ENCODE measurements at places on chromosomes 7 and 10. TPM values are rescaled to one million over a fixed set of nuclear protein-coding genes. Genes with fewer than 3 reads are reported as not detected.

The PRTFDC1 gene
- total RNA-seq, result 3.8 TPM

The SMO gene
- 82.9 TPM for total RNA-seq

The TMEM273 gene
- not detected for total RNA-seq

The ENTPD1 gene
- total RNA-seq, result 1.1 TPM

The MRLN gene
- not detected for total RNA-seq

The CPVL gene
- 49.5 TPM for total RNA-seq

DNA sequence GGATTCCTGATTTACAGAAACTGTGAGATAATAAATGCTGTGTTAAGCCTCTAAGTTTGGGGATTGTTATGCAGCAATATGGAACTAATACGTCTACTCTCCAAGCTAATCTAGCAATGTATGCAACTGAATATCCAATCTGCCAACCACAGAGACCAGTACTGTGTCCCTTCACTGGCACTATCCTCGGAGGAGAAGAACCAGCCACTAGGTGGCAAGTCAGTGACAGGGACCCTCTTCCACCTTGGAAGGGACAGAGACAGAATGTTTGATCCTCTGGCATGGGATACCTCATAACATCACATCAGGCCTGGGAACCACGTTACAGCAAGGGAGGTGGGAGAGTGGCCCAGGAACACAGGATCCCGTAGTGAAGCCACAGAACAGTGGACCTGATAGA, 96.4 kb downstream of the CREM start:
- DNase-seq, result no peak
- H3K36me3 ChIP-seq, result no peaks in the 10 kb centered on the region
- H3K4me1 ChIP-seq, result peaks cover 18% of the 10 kb centered on the region
- H3K27me3 ChIP-seq, result no peaks in the 10 kb centered on the region

DNA sequence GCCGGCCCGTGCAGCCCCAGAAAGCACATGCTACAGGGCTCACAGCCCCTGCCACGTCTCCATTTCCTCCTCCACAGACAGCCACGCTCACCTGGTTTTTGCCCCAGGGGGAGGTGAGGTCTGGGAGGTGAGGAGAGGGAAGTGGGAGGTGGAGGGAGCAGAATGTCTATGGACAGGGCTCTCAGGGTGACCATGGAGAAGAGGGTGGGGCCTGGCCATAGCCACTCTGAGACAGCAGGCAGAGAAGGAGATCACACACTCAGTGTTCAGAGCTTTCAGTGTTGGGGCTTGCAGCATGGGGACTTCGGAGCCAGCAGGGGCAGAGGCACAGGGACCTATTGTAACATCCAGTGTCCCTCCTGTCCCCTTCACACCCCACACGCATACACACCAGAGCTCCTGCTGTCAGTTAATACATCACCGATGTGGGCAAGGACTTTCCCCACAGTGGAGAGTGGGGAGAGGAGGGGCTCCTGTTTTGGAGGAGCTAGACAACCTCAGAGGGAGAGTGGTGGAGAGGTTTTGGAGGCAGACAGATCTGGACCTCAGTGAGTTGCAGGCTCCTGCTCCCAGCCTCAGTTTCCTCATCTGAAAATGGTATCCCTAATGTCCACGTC, 14.4 kb downstream of the WDFY4 start:
- no peaks in the 10 kb centered on the region for H3K36me3 ChIP-seq
- peak; percentile 9 for DNase-seq
- no peak overlapping the region for H3K4me3 ChIP-seq
- H3K27ac ChIP-seq, result no peak overlapping the region

- no peaks in the 10 kb centered on the region for H3K36me3 ChIP-seq
- no peak for DNase-seq
- no peak overlapping the region for H3K4me3 ChIP-seq
- H3K4me1 ChIP-seq, result no peaks in the 10 kb centered on the region
Measured at GRCh38 chr7:137564677-137565076, 221.1 kb upstream of the PTN start.

DNA sequence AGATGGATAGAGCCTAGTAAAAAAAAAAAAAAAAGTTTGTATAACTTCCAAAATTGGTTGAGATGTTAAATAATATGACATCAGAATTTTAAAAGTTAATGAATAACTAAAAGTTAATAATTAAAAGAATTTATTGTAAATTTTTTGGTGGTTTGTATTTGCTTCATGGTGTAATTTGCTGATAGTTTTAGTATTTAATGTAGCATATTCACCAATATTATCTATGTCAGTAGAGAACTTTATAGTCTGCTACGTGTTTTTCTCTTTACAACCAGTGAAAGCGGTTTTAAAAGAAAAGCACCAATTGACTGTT, 51.8 kb upstream of the STEAP4 start:
- no peak for DNase-seq
- no peak overlapping the region for H3K4me3 ChIP-seq
- no peaks in the 10 kb centered on the region for H3K27me3 ChIP-seq
- H3K27ac ChIP-seq, result no peak overlapping the region
- no peaks in the 10 kb centered on the region for H3K36me3 ChIP-seq
- no peaks in the 10 kb centered on the region for H3K4me1 ChIP-seq

DNA sequence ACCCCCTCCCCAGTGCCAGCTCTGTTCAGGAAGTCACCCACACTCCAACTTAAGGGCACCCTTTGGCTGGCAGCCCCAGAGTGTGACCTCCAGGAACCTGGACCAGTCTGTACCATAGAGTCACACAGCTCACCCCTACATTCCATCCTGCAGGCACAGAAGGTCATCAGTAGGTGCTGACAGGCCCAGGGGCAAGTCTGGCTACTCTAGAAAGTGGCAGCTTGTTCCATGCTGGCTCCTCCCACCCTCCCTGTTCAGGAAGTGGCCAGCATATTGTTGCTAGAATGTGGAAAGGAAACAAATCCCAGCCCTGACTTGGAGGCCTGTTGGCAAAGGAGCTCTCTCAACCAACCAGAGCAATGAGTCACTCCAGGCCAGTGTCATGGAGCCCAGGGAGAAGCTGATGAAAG, 3.2 kb upstream of the NCOA4 start:
- H3K4me1 ChIP-seq, result peaks cover 14% of the 10 kb centered on the region
- no peak overlapping the region for H3K4me3 ChIP-seq
- no peak overlapping the region for H3K27ac ChIP-seq
- no peaks in the 10 kb centered on the region for H3K36me3 ChIP-seq
- peak; percentile 40 for DNase-seq

GRCh38 chr7:79528421-79528820, 75.0 kb upstream of the MAGI2 start:
- no peak overlapping the region for H3K27ac ChIP-seq
- H3K4me1 ChIP-seq, result no peaks in the 10 kb centered on the region
- H3K27me3 ChIP-seq, result no peaks in the 10 kb centered on the region

- peak; percentile 8 for DNase-seq
- no peak overlapping the region for H3K4me3 ChIP-seq
- H3K27ac ChIP-seq, result peak overlapping the region; percentile 24
- H3K36me3 ChIP-seq, result no peaks in the 10 kb centered on the region
Measured at GRCh38 chr10:96672481-96673175, 47.7 kb downstream of the PIK3AP1 start.

- H3K4me1 ChIP-seq, result no peaks in the 10 kb centered on the region
- H3K36me3 ChIP-seq, result no peaks in the 10 kb centered on the region
- no peak for DNase-seq
- peaks cover 54% of the 10 kb centered on the region for H3K27me3 ChIP-seq
Measured at GRCh38 chr10:132793871-132794849, 8.2 kb upstream of the NKX6-2 start.

DNA sequence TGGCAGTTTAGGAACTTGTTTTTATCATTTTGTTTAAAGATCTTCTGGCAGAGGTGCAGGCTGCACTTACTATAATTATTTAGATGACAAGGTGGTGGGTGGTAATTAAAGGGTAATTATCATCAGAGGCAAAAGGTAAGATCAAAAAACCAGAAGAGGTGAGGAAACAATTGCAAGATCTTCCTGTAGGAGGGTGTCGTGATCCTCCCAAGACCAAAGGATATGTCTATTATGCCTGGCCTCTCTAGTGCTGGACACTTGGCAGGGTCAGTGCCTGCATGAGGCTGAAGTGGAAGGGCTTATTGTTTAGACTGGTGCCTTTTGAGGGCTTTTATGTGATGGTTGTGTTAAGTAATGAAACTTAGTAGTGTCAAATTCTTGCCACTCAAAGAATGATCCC, 1.8 kb upstream of the WAPL start:
- peaks cover 26% of the 10 kb centered on the region for H3K4me1 ChIP-seq
- peak overlapping the region; percentile 77 for H3K4me3 ChIP-seq
- H3K27me3 ChIP-seq, result no peaks in the 10 kb centered on the region
- no peaks in the 10 kb centered on the region for H3K36me3 ChIP-seq

DNA sequence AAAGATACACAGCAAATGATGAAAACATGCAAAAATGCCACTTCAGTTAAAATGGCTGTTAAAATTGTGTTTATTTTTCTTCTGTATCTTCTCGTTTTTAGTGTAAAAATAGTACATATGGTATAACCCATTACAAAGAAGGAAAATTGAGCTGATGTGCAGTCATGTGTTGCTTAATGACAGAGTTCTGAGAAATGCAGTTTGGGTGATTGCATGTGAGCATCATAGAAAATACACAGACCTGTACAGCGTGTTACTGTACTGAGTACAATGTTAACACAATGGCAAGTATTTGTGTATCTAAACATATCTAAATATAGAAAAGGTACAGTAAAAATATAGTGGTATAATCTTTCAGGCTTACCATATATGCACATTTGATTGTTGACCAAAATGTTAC, 7.3 kb downstream of the DMTF1 start:
- DNase-seq, result no peak
- H3K4me3 ChIP-seq, result no peak overlapping the region
- H3K27me3 ChIP-seq, result no peaks in the 10 kb centered on the region
- H3K4me1 ChIP-seq, result peaks cover 19% of the 10 kb centered on the region
- no peak overlapping the region for H3K27ac ChIP-seq
- peaks cover 8% of the 10 kb centered on the region for H3K36me3 ChIP-seq

GRCh38 chr7:105672801-105673200, 91.5 kb upstream of the EFCAB10 start:
- DNase-seq, result no peak
- H3K27me3 ChIP-seq, result no peaks in the 10 kb centered on the region
- no peaks in the 10 kb centered on the region for H3K36me3 ChIP-seq
- H3K4me1 ChIP-seq, result peaks cover 17% of the 10 kb centered on the region

Measured in cardiac muscle cell (in vitro differentiated cells and primary cell).